NCI-H524 (cell line): ENCODE measurements at places on chromosomes 6 and 20.

DNA sequence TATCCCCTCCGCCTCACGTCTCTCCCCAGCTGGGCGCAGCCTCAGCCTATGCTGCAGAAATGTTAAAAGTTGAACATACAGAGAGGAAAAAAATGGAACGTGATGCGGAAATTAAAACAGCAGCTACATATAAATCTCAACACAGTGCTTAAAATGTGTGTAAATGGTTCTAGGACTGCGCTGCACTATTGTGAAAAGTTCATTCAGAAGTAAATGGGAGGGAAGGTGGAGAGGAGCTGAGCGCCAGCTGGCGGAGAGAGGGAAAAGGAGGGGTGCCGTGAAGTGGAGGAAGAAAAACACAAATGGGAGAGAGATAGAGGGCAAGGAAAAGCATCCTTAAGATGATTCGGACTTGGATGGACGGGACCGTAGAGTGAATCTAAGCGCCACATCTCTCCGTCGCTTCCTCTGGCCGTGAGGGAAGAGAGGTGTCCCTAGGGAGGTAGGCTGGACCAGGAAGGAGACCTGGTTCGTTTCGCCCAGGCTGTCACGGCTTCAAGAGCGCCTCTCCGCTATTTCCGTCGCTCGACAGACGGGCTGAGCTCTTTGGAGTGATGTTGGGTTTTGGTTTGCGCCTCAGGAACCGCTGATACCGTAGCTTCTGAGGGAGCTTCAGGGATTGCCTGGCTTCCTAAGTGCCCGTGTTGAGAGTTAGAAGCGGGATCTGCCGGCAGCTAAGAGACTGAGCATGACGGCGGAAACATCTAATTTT is 113.7 kb downstream of the TRIM27 start:
- DNase-seq = peak; percentile 52

- peak; percentile 47 for DNase-seq
Observed at GRCh38 chr6:11144393-11144851, 32.9 kb upstream of the ERVFRD-1 start.

DNA sequence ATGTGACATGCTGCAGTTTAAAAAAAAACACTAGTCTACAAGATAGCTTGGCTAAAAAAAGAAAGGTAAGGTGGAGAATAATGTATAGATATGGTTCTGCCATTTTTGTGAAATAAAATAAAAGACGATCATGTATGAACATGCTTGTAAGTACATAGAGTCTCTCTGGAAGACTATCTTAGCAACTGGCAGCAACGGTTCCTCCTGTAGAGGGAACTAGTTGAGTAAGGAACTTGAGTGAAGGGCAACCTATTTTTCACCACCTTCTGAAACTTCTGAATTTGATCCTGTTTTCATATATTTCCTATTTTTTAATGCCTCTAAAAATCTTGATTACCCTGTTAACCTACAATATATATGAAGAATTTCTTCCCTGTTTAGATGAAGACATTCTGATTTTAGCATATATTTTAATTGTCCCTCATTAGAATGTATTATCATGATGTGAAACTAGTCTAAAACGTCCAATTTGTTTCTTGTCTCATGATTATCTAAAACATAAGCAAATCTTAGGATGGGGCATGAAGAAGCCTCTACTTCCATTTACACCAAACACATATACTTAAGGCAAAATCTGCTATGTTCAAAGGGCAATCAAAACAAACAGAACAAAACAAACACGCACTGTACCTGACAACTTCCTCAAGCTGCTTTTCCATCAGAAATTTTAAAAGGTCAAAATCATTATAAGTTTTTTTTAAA is 202.5 kb downstream of the ISM1 start:
- DNase-seq = no peak

GRCh38 chr6:29984232-29984631 is 41.9 kb downstream of the HLA-A start:
- DNase-seq = no peak

GRCh38 chr6:82419132-82419581 is 55.5 kb downstream of the TPBG start:
- DNase-seq = no peak
